ENCODE measurements at places on chromosomes 2 and 18.

- no peak for DNase-seq
These were observed 55.0 kb upstream of the SPRED2 start for GRCh38 chr2:65487404-65487803.

DNA sequence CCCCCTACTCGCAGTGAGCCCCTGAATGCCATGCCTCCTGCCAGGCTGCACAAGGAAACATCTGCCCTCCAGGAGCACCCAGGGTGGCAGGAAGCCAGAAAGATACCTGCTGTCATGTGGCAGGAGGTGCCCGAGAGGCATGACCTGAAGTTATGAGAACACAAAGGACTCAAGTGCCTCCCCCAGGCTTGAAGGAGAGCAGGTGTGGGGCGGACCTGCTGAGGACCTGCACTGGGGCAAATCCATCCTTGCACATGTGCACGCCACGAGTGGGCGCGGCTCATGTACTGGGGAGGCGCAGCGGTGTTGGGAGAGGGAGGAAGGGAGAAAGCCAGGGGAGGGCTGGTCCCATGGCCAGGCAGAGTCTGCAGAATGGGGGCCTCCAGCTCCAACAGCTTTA, 26.9 kb downstream of the SDC1 start:
- DNase-seq: no peak

- DNase-seq: no peak
These were observed 420 bp downstream of the PIGN start for GRCh38 chr18:62186499-62186773.

DNA sequence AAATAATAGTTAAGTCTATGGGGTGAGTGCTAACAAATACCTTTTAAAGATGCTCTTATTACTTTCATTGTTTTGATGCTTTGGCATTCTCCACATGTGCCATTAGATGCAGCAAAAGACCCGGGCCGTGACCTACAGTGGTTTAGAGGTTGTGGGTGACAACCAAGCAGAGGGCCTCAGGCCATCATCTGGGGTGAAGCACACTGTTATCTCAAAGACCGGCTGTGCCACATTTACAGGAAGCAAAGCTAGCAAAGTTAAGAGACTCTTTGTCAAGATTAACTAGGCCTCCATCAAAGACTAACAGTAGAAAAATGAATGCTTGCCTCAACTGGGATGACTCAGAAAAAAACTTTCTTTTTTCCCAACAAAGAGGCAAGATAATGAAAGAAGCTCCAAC, 695.3 kb downstream of the SATB2 start:
- peak; percentile 48 for DNase-seq

GRCh38 chr2:49831698-49832367, 677.5 kb upstream of the FSHR start:
- peak; percentile 2 for DNase-seq

DNA sequence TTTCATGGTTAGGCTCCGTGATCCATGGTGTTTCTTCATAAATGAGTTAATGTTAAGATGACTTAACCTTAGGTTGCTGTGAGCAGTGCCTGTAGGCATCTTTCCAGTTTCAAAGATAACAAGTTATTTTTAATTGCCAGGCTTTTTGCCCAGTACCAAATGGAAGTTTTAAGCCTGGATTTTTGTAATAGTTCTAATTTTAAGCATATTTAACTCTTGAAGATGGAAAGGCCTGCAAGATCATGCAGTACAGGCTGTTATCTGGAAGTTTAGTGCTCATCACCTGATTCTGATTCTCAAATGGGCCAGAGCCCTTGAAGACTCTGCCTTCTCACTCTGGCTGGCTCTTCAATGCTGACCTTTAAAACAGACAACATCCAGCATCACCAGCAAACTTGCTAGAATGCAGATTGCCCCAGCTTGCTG, 141.3 kb downstream of the NCK2 start:
- DNase-seq: no peak

DNA sequence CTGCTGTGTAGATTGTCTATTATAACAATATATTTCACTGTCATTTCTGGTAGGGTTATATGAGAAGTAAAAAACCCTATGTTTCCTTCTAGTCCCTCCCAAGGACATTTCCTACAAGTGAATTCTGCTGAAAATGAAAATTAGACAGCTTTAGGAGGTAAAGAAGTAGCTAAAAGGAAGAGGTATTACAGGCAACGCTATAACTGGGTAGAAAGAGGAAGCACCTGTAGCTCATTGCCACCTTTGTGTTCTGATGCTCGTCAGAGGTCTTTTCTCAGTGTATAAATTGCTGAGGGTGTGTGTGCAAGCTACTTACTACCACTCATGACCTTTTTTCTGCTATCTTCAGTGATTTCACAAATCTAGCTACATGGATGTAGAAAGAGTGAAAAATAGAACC, 1.4 kb downstream of the DNAJC10 start:
- DNase-seq: peak; percentile 3

- DNase-seq: peak; percentile 1
These were observed 113.6 kb upstream of the NXPH2 start for GRCh38 chr2:138893746-138894145.

- DNase-seq: no peak
These were observed 25.2 kb downstream of the OSBPL1A start for GRCh38 chr18:24372279-24372872.

- DNase-seq: no peak
These were observed 546.4 kb downstream of the LRRTM4 start for GRCh38 chr2:76975752-76976151.

- DNase-seq: no peak
These were observed 372.6 kb downstream of the SLC4A3 start for GRCh38 chr2:220000080-220000479.

DNA sequence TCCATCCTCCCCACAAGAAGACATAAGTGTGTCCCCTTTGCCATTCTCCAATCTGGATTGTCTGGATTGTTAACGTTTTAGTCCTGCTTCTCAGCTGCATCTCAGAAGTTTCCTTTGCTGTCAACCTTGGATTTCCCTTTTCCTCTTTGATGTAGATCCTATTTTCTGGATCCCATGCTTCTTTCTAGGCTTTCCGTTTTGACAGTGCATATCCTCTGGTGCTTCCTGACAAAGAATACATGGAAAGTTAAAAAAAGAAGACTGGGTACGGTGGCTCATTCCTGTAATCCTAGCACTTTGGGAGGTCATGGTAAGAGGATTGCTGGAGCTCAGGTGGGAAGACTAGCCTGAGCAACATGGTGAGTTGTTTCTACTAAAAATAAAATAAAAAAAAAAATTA, 26.8 kb downstream of the ABI2 start:
- no peak for DNase-seq

DNA sequence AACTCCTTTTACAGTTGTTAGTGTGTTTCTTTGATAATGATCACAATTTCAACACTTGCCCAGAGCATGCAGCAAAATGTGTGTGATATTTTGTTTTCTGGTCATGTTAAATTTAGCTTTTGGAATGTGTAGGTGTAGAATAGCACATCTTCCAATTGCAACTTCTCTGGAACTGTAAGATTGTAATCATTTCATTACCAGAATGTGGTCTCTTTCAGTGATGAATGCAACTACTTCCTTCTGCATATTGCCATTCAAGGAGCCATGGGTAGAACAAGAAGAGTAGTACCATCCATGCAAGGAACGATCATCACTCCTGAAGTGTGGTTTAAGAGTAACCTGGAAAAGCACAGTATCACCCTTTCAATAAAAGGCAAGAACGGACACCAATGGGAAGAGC, 548.8 kb upstream of the ZNF804A start:
- no peak for DNase-seq

DNA sequence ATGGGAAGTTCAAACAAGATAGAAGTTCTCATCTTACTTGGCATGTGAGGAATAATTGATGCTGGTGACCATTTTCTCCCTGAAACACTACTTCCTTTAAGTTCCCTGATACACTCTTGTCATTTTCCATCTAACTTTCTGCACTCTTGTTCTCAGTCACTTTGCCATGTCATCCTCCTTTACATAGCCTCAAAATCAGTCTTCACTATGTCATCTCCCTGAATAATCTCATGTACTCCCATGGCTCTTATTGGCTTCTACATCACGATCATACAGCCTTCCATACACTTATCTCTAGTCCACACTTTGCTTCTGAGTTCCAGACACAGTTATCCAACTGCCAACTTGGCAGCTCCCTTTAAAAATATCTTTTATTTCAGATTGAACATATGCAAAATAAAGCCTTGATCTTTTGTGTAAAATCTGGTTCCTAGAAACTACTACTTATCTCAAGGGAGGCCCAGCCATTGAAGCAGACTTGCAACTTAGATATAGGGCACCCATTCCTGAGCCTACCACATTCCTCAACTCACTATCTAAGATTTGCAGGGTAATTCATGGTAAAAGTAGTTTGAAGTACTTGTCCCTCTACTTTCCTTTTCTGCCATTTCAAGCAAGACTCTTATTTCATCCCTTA, 1070.2 kb upstream of the NXPH2 start:
- no peak for DNase-seq

GRCh38 chr2:47796090-47796697, 13.2 kb downstream of the MSH6 start:
- DNase-seq: no peak

GRCh38 chr2:42223067-42223854, 54.1 kb downstream of the EML4 start:
- no peak for DNase-seq

- DNase-seq: no peak
These were observed 63.2 kb downstream of the TTC32 start for GRCh38 chr2:19838616-19839015.

- peak; percentile 53 for DNase-seq
These were observed 52.0 kb upstream of the CHAC2 start for GRCh38 chr2:53715568-53715967.

- no peak for DNase-seq
These were observed 68.4 kb upstream of the CTDP1 start for GRCh38 chr18:79611040-79611681.

DNA sequence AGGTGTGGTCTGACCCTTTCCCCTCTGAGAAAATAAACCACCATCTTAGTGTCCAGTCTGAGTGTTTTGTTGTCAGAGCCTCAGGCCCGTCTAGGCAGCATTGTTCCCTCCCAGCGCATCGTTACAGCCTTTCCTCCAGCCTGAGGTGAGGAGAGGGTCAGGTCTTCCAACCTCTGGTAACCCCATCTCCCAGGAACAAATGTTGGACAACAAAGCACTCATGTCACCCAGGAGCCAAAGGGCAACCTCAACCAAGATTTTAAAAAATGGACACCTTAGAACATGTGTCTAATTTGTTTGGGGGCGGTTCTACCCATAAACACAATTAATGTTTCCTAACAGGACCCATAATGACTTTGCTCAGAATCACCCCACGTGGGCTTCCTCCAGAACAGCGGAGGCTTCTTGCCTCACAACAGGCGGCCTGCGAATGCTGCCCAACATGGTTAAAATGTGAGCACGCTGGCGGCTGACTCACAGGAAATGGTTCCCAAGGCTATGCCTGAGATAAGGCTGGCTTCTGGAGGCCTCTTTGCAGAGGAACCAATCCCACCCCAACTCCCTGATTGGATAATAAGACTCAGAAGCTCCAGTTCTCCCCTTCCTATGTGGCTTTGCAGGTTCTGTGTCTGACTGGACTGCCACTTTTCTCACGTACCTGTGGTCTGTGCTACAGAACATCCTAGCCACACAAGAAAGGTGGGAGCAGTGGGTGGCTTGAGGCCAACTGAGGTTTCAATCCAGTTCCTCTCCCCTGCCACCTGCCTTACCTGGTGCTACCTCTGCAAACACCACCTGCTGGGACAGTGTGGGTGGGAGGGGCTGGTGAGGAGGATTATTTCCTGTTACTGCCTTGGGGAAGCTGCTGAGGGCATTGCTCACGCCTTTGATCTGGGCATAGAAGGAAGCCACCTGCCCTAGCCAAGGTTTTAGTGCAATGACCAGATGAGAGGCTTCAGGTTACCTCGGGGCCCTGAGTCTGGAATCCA, 108.8 kb downstream of the B3GNT2 start:
- peak; percentile 97 for DNase-seq

GRCh38 chr2:64980183-64980582, 9.0 kb upstream of the SLC1A4 start:
- no peak for DNase-seq

DNA sequence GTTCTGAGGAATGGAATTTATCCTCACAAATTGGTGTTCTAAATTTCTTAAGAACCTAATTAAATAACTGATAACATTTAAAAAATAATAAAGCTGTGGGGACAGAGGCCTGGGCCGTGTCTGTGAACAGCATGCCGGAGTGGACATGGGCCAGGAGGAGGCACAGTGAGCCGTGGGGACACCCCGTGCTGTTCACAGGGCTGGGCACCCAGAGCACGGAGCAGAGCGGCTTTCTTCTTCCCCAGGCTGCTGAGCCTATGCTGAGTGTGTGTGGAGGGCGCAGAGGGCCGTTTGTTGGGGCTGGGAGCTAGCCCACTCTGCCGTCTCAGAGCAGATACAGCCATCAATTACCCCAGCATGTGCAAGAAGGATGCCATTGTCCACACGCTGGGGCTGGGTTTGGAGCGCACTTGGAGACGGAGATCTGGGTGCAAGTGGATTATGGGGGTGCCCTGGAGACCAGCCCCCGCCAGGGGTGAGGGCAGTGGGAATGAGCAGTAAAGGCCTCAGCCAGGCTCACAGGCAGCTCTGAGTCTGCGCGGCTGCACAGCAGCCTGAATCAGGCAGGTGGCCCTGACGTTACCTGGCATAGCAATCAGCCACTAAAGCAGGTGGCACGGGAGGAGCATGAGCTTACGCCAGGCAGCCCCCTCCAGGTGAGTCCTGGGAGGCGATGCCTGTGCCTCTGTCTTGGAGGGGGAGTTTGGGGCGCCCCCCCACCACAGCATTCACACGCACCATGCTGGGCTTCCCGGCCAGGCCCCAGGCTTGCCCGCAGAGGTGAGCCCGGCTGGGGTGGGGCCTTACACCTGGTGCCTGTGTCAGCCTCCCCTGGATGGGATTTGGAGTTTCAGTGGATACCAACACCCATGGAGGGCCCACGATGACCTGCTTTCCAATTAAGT, 52.1 kb upstream of the SLC66A3 start:
- DNase-seq: no peak

GRCh38 chr2:195092341-195092740, 564.7 kb upstream of the SLC39A10 start:
- no peak for DNase-seq

GRCh38 chr18:13221869-13222855, 3.6 kb downstream of the LDLRAD4 start:
- DNase-seq: no peak

- no peak for DNase-seq
These were observed 1.5 kb downstream of the ERBB4 start for GRCh38 chr2:212536817-212537725.

DNA sequence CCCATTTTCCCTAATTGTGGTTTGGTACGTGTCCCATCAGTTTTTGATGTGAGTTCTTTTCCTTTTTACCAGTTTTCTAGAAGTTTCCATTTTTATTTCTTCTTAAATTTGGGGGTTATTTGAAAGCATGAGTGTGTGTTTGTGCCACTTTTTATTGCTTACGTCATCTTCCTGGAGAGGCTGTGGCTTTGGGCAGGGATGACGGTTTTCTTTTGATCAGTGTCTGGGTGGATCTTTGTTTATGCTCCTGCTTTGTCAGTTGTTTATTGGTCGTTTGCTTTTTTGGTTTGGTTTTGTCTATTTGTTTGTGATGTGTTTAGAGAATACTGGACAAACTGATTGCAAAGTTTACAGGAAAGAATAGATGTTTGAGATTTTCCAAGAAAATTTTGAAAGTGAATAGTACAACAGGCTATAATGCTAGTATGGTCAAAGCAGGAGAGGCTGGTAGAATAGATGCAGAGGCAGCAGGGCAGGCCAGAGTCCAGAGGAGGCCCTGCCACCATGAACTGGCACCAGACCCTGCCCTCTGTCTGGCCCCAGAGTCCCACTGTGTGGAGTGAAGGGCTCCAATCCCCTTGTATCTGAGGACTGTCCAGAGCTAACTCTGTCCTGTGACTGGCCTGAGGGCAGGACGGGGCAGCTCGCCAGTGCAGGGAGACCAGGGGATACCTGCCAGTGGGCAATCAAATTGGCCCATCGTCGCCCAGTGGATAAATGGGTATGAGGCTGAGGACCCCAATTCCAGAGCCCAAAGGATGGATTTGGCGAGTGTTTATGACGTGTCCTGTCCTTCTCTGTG, 23.4 kb upstream of the SNED1 start:
- DNase-seq: no peak
